ENCODE measurements at places on chromosomes 3 and 15. TPM values are rescaled to one million over a fixed set of nuclear protein-coding genes. Genes with fewer than 3 reads are reported as not detected.

UNC13C gene
- not detected for total RNA-seq

KLHL6 gene
- not detected for total RNA-seq

STARD5 gene
- 14.7 TPM for total RNA-seq

MEX3B gene
- 6.4 TPM for total RNA-seq

CSTA gene
- not detected for total RNA-seq

EOMES gene
- total RNA-seq: not detected

CPNE9 gene
- not detected for total RNA-seq

PPP1R14D gene
- total RNA-seq: not detected

LRRIQ4 gene
- not detected for total RNA-seq

TLR9 gene
- not detected for total RNA-seq
